ENCODE measurements at places on chromosomes 6 and 20.
A peak's percentile ranks its signal among the peaks of the same experiment; 100 is the strongest.

DNA sequence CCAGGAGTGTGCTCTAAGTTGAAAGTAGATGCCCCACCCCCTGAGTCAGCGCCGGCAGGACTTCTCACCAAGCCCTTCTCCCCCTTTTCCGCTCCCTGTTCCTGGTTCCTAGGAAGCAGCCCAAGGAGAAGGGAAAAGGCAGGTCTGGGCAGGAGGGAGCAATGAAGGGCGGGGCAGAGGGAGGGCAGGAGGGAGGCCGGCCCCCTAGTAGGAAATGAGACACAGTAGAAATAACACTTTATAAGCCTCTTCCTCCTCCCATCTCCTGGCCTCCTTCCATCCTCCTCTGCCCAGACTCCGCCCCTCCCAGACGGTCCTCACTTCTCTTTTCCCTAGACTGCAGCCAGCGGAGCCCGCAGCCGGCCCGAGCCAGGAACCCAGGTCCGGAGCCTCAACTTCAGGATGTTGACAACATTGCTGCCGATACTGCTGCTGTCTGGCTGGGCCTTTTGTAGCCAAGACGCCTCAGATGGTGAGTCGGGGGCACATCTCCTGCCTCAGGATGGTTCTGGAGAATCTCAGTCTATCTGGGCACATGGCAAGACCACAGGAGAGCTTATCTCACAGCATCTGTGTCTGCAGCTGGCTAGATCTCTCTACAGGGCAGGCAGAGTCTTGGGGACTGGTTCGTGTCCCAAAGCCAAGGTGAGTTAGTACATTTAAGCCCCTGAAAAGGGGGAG lies at the start of gene PROCR:
Gene PROCR, plus strand, starts transcription at position 320 of the 681 bp plus-strand sequence. Its CDS starts 83 bp downstream, at position 403.
- DNase-seq = peak; percentile 93

DNA sequence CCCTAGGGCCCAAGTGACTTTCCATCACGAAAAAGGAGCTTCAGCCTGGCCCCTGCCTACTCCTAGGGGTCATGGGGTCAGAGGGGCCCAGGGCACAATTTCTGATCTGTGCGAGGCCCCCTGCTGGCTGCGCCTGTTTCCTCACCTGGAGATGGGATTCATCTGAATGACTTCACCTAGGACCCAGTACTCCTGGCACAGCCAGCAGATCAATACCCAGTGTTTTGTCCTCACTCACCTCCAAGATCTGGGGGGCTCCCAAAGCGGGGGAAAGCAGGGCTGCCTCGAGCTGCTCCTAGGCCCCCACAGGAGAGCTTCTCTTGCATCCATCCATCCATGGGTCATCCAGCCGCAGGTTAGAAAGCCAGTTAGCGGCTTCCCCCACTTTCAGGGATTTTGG lies 33.8 kb downstream of the CD40 start:
- no peak for DNase-seq

- no peak for DNase-seq
Observed at GRCh38 chr6:135195522-135195921, 14.4 kb downstream of the MYB start.

DNA sequence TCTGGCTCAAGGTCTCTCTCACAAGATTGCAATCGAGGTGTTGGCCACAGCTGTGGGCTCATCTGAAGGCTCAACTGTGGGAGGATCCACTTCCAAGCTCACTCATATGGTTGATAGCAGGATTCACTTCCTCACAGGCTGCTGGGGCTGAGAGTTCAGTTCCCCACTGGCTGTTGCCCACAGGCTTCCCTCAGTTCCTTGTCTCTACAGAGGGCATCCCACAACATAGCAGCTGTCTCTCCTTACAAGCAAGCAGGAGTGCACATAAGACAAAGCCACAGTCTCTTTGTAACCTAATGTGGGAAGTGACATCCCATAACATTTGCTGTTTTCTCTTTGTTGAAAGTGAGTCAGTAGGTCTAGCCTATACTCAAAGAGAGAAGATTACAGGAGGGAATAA lies 14.0 kb downstream of the SPATS1 start:
- no peak for DNase-seq

DNA sequence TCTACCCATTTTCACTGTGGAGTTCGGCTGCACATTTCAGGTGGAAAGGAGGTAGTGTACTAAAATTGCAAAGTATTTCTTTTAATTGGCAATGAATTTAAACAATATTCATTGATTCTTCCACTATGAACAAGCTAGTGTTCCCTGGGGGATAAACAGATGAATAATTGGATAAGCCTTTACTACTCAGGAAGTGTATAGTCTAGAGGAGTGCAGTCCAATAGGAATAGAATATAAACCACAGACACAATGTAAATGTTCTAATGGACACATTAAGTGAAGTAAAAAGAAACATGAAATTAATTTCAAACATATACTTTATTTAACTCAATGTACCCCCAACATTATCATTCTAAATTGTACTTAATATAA lies 28.7 kb downstream of the SGK1 start:
- no peak for DNase-seq

- no peak for DNase-seq
Observed at GRCh38 chr20:8213831-8214587, 81.9 kb downstream of the PLCB1 start.

- DNase-seq = no peak
Observed at GRCh38 chr6:170471491-170471890, 81.6 kb downstream of the PSMB1 start.

GRCh38 chr20:638579-638978 lies 14.4 kb downstream of the SRXN1 start:
- DNase-seq = no peak

DNA sequence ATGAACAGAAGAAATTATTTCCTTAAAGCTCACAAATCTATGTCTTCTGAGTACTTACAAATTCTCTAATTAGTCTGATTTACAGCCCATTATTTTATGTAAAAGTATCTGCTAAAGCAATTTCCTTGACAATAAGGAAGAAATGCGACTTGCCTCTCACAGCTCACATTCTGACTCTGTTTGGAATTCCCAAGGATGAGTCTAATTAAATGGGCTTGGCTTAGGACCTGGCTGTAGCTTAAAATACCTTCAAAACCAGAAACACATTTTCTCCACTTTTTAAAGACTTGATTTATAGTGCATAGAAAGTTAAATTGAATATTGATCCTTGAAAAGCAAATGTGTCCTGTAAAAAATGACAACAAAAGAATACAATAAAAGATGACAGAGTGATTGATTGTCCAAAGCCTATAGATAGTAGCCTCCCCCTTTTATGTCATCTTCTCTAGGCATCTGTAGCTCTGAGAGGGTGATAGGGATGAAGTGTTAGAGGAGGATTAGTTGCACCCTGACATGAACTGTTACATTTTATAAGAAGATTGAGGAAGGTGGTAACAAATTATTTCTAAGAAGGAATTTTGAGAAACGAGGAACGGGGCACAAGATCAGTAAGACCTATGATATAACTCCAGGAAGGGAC lies 118.9 kb downstream of the MACROD2 start:
- DNase-seq = no peak

DNA sequence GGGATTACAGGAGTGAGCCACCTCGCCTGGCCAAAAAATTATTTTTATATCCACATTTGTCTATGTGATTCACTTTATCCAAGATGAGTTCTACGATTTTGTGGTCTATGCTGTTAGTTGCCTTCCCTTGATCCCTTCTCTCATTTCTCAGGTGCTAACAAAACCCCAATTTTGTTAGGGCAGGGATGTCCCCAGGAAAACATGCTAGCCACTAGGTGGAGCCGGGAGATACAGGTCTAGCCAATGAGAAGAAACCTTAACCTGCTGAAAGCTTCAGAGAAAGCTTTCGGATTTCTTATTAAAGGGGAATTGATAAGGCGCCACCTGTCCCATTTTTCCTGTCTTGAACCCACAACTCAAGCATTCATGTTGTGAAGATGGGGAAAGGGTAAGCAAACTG lies 167.4 kb upstream of the OLIG3 start:
- DNase-seq = no peak

DNA sequence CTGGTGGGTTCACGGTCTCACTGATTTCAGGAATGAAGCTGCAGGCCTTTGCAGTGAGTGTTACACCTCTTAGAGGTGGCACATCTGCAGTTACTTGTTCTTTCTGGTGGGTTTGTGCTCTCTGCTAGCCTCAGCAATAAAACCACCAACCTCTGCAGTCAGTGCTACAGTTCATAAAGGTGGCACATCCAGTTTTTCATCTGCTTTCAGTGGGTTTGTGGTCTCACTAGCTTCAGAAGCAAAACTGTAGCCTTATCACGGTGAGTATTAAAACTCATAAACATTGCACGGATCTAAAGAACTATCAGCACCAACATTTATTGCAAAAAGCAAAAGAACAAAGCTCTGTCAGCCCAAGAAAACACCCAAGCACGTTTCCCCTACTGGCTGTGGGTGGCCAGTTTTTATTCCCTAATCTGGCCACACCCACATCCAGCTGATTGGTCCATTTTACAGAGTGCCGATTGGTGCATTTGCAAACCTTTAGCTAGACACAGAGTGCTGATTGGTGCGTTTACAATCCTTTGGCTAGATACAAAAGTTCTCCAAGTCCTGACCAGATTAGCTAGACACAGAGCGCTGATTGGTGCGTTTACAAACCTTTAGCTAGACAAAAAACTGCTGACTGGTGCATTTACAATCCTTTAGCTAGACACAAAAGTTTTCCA lies 3.4 kb upstream of the TMEM14C start:
- DNase-seq = no peak

DNA sequence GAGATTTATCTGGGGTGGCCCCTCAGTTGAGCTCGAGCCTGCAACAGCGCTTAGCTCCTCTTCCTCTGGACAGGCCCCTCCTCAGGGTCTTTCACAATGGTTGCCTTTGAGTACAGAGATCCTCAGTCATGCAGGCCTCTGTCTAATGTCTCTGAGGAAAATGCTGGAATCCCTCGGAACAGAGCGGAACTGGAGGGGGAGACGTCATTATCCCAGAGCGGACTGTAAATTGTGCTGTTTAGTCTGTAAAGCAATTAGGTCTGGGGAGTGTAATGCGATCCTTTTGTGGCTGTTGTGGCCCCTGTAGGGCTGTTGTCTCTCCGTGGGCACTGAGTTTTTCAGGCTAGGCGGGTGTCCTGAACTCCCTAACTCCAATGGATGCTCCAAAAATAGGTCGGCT lies 15.0 kb upstream of the DAAM2 start:
- no peak for DNase-seq

DNA sequence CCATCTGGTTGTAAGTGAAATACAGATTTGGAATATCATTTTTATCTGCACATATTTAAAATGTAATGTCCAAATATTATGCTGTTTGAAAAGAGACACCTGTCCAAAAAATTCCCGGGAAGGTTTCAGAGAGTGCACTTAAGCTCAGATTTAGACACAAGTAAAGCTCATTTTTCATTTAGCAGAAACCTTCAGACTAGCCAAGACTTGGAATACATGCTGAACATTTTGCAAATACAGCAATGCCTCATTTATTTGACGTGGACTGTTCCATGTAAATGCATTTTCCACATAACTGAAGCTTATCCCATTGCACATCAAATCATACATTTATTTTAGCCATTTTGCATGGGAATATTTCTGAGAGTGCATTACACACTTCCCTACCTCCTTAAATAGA lies 280.7 kb downstream of the ZNF217 start:
- DNase-seq = no peak

- peak; percentile 38 for DNase-seq
Observed at GRCh38 chr6:155228546-155229166, 35.2 kb upstream of the CLDN20 start.
